T-cell (primary cell): ENCODE measurements at places on chromosomes 12 and 14. TPM values are rescaled to one million over a fixed set of nuclear protein-coding genes. Genes with fewer than 3 reads are reported as not detected.

DNA sequence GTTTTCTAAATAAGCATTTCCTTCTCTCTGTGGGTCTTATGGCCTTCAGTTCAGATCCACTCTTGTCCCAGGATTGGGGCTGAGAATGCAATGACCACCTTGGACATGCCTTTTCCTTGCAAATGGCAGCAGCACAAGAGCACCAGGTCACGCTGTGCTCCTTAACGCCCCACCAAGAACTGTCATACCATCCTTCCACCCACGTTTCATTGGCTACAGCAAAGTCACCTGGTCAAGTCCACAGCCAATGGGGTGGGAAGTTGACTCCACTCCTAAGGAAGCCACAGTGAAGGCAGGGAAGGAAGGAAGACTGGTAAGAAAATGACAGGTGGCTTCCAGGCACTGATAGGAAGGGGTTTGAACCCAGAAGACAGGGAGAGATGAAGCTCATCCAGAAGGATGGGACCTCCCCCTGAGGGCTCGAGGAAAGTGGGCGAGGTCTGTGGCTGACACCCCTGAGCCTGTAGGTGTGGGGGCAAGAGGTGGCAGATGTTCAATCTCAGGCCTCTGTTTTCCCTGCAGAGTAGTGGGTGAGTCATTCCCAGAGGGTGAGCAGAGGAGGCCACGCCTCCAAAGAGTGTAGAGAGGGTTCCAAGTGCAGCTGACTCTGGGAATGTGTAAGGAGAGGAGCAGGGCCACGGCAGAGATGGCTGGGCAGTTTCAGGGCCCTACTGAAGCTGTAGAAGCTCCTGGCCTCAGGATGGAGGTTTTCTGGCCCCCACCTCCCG lies 113.5 kb upstream of the VRK1 start:
- DNase-seq = no peak

GRCh38 chr14:58575956-58576355 lies 61.8 kb upstream of the DACT1 start:
- no peak for DNase-seq

GRCh38 chr12:42332301-42333285 lies 6.6 kb downstream of the PPHLN1 start:
- peak; percentile 18 for DNase-seq

- DNase-seq = no peak
These were observed 243.7 kb upstream of the DIO2 start for GRCh38 chr14:80455031-80455430.

DNA sequence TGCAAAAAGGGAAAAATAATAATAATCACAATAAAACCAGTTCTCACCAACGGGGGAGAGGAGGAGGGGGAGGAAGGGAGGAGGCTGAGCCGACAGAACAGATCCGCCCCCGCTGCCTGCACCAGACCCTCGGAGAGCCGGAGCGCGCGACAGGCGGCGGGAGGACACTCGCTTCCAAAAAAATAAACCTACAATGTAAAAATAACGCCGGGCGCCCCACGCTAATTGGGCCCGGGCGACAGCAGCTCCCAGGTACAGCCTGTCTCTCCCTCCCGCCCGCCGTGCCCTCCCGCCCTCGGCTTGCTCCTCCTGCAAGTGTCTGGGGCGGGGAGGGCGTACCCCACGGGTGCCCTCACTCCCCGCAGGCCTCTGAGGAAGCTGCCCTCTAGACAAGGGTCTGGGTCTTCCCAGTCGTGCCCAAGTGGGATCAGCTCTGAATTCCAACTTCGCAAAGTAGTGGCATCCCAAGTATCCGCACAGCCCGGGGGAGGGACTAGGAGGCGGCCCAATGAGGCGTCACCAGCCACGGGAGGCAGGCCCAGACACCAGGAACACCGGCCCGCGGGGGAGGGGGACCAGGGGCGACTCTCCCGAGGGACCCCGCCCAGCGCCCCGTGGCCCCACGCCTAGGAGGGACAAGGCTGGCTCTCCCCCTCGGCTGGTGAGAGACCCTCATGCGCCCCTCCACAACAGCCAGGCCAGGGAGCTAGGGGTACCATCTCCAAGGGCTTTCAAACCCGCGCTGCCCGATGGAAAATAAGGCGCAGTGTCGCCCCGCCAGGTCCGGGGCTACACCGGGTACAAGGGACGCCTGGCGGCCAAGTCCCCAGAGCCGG lies 1.0 kb downstream of the NCOR2 start:
- peak; percentile 36 for DNase-seq

GRCh38 chr12:107330831-107331431 lies 237.6 kb upstream of the CRY1 start:
- DNase-seq = no peak

- DNase-seq = no peak
These were observed 7.1 kb upstream of the ASB8 start for GRCh38 chr12:48164451-48164850.

- DNase-seq = no peak
These were observed 5.8 kb downstream of the MAX start for GRCh38 chr14:65096323-65097089.

DNA sequence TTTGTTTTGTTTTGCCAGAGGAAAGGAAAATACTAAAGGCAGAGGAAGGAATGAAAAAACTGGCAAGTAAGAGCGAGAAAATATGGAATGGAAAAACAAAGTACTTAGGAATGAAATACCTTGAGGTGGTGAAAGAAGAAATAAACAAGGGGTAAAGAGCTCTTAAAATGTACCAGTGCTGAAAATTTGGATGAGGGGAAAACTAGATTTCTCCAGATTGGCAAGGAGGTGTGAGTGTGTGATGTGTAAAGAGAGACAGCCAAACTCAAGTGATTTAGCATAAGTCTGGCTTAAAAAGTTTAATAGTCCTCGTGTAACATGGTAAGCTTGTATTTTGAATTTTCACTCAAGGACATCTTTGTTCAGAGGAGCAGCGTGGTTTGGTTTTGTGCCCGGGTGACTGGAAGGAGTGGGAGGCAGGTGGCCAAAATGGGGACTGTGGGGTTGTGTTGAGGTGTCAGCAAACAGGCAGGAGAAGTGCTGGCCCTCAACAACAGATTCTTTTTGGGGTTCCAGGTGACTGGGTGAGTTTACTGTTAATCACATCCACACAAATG lies 102.7 kb downstream of the DACT1 start:
- no peak for DNase-seq

DNA sequence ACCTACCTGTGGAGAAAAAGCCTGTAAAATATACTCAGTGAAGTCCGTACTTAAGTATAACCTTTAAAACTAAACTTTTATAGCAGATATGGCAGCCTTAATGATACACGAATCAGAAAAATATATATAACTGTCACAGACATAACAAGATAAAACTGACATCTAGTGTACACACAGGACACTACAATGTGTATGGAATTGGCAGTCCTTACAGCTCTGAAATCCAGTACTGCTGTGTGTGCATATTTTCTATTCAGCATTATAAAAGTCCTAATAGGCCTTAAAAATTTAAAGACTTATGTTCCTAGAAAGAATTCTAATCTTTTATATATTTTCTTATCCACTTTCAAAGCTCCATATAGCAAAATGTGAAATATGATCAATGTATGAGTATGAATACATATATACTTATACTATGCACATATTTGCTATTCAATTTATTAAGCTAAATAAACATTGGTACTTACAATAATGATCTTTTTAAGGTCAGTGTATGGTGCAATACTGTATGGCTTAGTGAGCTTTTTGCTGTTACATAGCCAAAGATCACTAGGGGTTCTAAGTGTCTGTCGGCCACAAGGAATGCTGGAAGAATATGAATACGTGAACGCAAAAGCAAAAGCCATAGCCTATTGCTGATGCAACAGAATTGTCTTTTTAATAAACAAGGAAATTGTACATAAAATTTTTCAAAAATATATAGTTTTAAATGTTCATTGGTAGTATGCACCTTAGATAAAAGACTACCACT lies 69.2 kb downstream of the C2CD5 start:
- DNase-seq = no peak

DNA sequence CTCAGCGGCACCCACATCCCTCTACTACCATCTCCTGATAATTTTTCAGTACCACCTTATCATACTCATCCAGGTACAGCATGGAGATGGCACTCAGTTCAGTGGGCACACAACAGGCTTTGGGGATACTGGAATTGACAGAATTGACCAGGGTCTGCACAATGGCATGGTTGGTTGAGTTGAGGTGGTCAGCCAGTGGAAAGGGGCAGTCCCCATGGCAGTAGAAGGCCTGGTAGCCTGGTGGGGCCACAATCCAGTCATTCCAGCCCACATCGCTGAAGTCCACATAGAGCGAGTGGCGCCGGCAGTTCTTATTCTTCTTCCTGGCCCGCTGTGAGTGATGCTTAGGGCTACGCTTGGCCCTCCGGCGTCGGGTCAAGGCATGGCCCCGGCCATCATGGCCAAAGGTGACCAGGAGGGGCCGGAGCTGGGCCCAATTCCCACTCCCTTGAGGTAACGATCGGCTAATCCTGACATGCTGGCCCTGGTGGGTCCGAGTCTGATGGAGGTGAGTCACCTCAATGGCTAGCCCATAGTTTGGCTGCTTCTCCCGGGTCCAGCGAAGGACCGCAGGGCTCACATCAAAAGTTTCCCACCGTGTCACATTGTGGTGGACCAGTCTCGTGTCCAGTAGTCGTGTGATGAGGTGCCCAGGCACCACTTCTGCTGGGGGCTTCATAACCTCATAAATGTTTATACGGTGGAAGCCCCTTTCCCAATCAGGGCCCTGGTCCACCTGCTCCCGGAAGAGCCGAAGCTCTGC lies 6.4 kb downstream of the BMP4 start:
- DNase-seq = no peak

The INHBC gene
- total RNA-seq = not detected

The CS gene
- total RNA-seq = 146 TPM

The RNASE3 gene
- not detected for total RNA-seq

The TMEM63C gene
- 2.6 TPM for total RNA-seq

The TAS2R14 gene
- 2.7 TPM for total RNA-seq

The KLHDC1 gene
- total RNA-seq = 10.2 TPM

The OVCH1 gene
- total RNA-seq = not detected
